ENCODE measurements at places on chromosomes 13 and 19.

GRCh38 chr13:94140511-94140910 lies 339.0 kb downstream of the DCT start:
- DNase-seq = no peak

- DNase-seq = no peak
Measured at GRCh38 chr13:65011378-65011777, 2218.8 kb downstream of the PCDH9 start.

DNA sequence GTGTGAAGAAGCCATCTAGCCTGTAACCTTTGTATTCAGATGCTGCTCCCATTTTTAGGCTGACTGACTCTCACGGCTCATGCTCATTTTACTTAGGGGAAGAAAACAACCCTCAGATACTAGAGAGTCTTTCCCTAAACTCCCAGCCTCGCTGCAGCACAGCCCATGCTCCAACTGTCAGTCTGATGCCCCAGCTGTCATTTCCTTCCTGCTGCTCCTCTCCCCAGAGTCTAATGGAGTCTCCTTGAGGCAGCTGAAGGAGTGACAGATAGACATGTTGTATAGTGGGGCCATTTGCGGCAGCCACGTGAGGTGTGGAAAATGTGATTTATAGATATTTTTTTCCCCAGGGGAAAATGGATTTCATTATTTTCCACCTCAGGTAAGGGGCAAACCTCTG lies 59.2 kb upstream of the OLFM4 start:
- no peak for DNase-seq

DNA sequence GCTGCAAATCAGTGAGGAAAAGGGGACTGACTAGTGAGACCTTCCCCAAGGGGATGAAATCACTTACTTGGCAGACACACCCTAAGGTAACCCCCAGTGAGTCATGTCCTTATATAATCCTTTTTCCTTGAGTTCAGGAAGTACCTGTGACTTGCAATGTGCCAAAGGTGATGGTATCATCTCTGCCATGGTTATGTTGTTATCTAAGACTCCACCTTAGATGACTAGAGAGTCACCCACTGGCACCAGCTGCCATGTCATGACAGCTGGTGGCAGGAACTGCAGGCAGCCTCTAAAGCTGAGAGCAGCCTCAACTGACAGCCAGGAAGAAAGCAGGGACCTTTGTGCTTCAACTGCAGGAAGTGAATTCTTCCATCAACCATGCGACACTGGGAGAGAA lies 12.5 kb downstream of the PBX4 start:
- peak; percentile 86 for DNase-seq

DNA sequence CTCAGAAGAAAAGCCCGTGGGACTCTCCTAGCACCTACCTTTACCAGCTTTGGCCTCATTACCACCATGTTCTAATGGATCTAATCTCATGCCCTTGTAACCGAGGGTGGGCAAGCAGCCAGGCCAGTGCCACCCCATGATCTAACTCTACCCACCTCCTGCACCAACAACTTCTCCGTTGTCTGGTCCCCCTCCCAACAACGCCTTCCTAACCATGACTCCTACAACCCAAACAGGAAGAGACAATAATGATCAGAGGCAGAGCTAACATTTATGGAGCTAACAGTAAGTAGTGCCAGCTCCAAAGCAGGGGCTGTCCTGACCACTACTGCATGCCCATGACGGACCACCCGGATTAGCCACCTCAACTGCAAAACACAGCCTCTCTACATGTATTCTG lies 3.5 kb downstream of the USP12 start:
- DNase-seq = no peak

- DNase-seq = no peak
Measured at GRCh38 chr19:41352609-41353465, 885 bp downstream of the TGFB1 start.

DNA sequence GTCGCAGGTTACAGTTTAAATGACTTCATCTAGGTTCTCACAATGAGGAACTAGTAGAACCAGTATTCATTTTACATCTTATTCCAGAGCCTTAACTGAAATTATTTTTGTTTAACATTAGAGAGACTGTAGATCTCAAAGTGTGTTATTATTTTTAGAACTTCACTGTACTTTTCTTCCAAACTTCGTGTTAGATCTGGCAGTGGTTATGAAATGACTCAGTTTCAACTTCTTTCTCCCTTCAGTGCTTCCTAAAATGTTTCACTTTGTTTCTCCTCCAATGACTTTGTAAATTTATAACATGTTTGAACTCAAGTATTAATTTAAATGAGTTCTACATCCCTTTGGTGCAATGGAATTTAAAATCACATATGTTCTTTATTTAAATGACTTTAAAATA lies 139.3 kb downstream of the PCDH9 start:
- DNase-seq = no peak

DNA sequence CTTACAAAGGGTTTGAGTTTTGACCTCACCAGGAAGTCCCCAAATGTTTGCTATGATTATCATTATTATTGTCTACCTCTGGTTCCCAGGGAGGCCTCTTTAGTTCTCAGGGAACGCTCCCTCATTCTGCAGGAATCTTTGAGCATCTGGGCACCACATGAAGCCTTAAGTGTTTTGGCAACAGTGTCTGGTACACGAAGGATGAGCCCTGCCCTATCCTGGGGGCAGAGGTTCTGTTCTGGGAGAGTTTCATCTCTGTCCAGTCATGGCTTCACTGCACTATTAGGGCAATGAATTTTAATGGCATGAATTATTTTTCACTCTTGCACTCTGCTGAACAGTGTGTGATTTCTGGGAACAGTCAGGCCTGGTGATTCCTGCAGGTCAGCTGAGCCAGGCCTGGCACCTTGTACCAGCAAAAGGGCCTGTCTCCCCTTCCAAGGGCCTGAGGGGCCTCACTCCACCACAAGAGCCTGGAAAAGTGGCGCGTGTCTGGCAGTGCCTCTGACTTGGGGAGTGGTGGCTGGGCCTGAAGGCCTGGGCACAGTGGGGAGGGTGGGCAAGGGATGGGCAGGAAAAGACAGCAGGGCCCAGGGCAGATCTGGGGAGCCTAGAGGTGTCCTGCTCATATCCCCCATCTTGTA lies 4.6 kb downstream of the FAM187B start:
- no peak for DNase-seq

- DNase-seq = no peak
Measured at GRCh38 chr19:18733196-18733647, 49.7 kb downstream of the CRTC1 start.

GRCh38 chr13:31499274-31499673 lies 240.1 kb upstream of the RXFP2 start:
- DNase-seq = no peak
